ENCODE measurements at places on chromosomes 13 and 19. TPM values are rescaled to one million over a fixed set of nuclear protein-coding genes. Genes with fewer than 3 reads are reported as not detected.
A peak's percentile ranks its signal among the peaks of the same experiment; 100 is the strongest.

PPM1N gene
- total RNA-seq = 3.1 TPM

C19orf38 gene
- total RNA-seq = 3.6 TPM

DNA sequence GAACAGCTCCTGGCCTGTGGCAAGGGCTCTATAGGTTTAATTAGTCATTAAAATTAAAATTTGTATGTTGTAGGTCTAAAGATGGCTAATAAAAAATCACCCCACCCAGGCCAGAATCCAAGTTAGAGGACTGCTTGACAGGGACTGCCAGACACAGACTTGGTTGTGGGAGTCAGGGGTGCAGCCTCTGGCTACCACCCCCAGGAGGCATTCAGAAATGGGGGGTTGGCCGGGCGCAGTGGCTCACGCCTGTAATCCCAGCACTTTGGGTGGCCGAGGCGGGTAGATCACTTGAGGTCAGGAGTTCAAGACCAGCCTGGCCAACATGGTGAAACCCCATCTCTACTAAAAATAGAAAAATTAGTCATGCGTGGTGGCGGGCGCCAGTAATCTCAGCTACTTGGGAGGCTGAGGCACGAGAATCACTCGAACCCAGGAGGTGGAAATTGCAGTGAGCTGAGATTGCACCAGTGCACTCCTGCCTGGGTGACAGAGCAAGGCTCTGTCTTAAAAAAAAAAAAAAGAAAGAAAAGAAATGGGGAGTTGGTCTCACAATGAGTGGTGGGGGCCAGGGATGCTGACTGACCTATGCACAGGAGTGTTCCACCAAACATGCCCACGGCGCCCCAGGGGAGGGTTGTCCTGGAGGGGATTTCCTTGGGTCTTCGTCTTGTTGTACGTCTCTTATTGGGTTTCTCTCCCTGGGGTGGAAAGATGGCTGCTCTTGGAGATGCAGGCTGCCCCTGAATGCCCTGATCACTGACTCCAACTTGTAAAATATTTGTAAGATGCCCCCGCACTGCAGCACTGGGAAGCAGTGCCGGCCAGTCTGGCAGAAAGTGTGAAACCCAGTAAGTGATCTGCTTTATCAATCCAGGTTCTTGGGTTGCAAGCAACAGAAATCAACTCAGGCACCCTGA lies 68.8 kb downstream of the SIPA1L3 start:
- no peaks in the 10 kb centered on the region for H3K4me1 ChIP-seq
- no peak overlapping the region for H3K4me3 ChIP-seq
- H3K27me3 ChIP-seq = no peaks in the 10 kb centered on the region

MAP4K1 gene
- total RNA-seq = 198 TPM

DNA sequence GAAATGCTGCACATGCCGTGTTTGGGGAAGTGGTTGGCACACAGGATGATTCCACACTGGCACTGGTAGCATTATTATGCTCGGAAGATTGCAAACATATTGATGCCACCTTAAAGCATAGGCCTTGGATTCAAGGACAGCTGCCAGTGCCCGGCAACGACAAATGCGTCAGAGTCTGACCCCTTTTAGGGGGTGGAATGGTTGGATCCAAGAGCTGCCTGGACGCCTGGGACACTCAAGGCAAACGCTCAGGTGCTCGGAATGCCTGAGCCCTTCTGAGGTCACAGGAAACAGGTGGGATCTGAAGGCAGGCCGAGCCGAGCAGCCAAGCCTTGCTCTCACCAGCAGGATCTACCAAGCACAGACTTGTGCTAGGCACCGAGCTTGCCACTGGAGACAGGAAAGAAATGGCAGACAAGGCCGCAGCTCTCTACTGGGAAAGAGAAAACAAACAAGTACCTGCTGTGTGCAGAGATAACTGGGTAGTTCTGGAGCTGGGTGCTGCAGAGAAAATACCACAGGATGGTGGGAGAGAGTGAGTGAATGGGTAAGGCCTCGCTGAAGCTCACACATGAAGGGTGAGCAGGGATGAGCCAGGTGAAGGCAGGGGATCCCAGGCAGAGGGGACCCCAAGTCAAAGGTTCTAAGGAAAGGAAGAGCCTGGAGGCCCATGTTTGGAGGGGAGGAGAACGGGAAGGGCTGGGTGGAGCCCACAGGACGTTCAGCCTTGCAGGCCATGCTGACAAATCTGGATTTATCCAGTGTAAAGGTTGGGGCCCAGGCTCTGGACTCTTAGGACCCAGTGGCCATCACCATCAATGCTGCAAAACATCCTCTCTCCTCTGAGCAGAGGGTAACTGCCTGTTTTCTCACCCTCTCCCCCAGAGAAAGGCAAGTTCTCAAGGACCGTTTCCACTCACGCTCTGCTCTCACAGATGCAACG lies 9.2 kb downstream of the RANBP3 start:
- H3K4me1 ChIP-seq = peaks cover 86% of the 10 kb centered on the region
- no peak for DNase-seq
- peaks cover 18% of the 10 kb centered on the region for H3K36me3 ChIP-seq
- peak overlapping the region; percentile 89 for H3K27ac ChIP-seq
- H3K4me3 ChIP-seq = no peak overlapping the region

GRCh38 chr13:106468207-106468606 lies 67.3 kb downstream of the EFNB2 start:
- no peak for DNase-seq
- no peak overlapping the region for H3K27ac ChIP-seq
- no peaks in the 10 kb centered on the region for H3K4me1 ChIP-seq
- H3K27me3 ChIP-seq = peaks cover 2% of the 10 kb centered on the region

GRCh38 chr19:45739498-45740439 lies 6.5 kb downstream of the MEIOSIN start:
- no peaks in the 10 kb centered on the region for H3K4me1 ChIP-seq
- no peak overlapping the region for H3K4me3 ChIP-seq
- H3K36me3 ChIP-seq = no peaks in the 10 kb centered on the region
- DNase-seq = no peak
- H3K27me3 ChIP-seq = peaks cover 4% of the 10 kb centered on the region
- H3K27ac ChIP-seq = no peak overlapping the region

DNA sequence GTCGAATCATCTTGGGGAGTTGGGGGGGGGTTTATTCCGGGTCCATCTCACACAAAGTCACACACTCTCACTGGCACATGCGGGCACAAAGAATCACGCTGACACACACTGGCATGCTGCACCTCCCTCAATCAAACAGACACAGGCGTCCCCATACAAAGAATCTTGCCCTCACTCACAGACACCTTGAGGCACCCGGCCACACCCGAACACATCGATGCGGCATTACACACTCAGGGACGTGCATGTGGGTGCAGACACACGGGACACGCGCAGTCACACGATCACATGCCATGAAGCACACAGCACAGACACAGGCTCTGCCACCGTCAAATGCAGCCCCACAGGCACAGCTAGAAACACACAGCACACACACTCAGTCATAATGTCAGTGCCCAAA lies 7.8 kb downstream of the NFIX start:
- no peak overlapping the region for H3K4me3 ChIP-seq
- no peak for DNase-seq
- H3K36me3 ChIP-seq = no peaks in the 10 kb centered on the region
- H3K27me3 ChIP-seq = peaks cover 3% of the 10 kb centered on the region
- no peaks in the 10 kb centered on the region for H3K4me1 ChIP-seq
- no peak overlapping the region for H3K27ac ChIP-seq

CYP4F11 gene
- total RNA-seq = not detected

DNA sequence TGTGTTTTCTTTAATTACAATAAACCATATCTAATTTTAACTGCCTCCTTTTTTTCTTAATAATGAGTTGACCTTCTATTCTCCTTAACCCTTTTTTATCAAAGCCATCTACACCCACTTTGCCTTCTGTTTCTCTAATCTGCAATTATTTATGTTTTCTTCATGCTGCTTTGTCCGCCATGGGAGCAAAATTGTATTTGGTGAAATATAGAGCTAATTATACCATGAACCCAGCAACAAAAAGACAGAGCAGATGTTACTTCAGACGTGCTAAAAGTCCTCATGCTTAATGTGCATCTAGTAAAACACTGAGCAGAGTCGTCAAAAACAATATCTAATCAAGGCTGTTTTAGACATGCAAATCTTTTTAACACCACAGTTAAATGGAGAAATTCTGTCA lies 264.7 kb downstream of the DACH1 start:
- H3K27ac ChIP-seq = no peak overlapping the region
- no peak for DNase-seq
- no peaks in the 10 kb centered on the region for H3K27me3 ChIP-seq
- no peaks in the 10 kb centered on the region for H3K36me3 ChIP-seq
- H3K4me3 ChIP-seq = no peak overlapping the region

DNA sequence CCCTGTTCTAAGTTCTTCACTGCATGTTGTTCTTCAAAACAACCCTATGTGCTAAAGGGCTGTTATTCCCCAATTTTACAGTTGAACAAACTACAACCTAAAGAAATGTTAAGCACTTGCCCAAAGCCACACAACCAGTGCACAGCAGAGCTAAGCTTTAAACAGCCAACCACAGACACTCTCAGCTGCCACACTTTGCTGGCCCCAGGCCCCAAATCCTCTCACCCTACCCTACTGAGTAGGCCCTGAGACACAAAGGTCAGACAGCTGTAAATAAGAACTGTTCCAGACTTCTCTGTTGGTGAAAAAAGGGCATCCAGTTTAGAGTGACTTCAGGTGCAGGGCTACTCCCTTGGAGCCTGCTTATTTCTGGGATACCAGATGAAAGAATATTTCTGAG lies 30.0 kb downstream of the GRIK5 start:
- no peak overlapping the region for H3K27ac ChIP-seq
- DNase-seq = no peak
- H3K27me3 ChIP-seq = no peaks in the 10 kb centered on the region
- H3K4me1 ChIP-seq = no peaks in the 10 kb centered on the region
- H3K4me3 ChIP-seq = no peak overlapping the region
- no peaks in the 10 kb centered on the region for H3K36me3 ChIP-seq

DNA sequence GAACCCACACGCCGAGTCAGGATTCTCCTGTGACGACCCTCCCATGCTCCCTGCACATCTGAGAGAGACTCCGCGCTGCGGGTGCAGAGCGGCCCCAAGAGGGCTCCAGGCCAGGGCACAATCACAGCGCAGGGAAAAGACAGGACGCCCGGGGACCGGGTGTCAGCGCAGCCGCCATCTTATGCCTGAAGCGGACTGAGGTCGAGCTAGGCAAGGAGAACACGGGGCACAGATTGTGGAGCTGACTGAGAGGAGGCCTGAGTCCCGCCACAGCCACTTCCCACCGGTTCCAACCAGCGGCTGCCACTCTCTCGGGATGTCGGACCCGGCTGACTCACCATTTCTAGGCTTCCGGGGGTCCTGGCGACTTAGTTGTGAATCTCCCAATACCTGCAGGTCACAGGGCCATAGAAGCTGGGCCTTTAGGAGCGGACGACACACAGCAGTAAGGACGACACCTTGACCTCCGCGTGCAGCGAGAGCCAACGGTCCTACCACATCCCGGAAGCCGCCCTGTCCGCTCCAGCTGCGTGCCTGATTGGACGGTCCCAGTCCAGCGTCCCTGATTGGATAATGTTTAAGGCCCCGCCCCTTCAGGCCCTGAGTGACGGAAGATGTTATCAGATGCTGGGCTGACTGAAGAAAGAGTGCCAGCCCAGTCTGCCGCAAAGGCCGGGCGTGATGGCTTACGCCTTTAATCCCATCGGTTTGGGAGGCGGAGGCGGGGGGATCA lies at the start of gene ZNF728:
ZNF728 (minus strand) TSS at position 487 of the 733 bp plus-strand sequence; CDS start at position 341, 146 bp downstream.
- no peak within 1 kb of the TSS for H3K4me3 ChIP-seq
- H3K4me1 ChIP-seq = no peaks in the 10 kb centered on the region
- peaks cover 6% of the 10 kb centered on the region for H3K36me3 ChIP-seq
- H3K27me3 ChIP-seq = no peaks in the 10 kb centered on the region
- H3K27ac ChIP-seq = no peak within 1 kb of the TSS
- peak; percentile 6 for DNase-seq

DNA sequence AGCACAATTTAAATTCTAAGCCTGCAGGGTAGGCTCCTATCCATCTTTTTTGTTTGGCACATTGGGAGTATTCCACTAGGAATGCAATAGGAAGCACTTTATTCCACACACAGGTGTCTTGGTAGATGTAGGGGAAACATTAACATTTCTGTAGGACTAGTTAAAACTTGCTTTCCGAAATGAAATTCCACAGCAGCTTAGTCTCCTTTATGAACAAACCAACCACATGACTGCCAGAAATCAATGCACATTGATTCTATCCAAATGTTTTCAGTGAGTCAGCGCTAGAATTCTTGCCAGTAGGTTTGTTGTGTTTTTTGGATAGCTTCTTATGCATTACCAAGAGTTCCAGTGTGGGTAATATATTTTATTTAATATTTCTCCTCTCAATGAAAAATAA lies 207.9 kb upstream of the CSNK1A1L start:
- H3K27ac ChIP-seq = no peak overlapping the region
- H3K36me3 ChIP-seq = no peaks in the 10 kb centered on the region
- no peaks in the 10 kb centered on the region for H3K27me3 ChIP-seq
- H3K4me1 ChIP-seq = no peaks in the 10 kb centered on the region

ZC3H4 gene
- 128 TPM for total RNA-seq

DNA sequence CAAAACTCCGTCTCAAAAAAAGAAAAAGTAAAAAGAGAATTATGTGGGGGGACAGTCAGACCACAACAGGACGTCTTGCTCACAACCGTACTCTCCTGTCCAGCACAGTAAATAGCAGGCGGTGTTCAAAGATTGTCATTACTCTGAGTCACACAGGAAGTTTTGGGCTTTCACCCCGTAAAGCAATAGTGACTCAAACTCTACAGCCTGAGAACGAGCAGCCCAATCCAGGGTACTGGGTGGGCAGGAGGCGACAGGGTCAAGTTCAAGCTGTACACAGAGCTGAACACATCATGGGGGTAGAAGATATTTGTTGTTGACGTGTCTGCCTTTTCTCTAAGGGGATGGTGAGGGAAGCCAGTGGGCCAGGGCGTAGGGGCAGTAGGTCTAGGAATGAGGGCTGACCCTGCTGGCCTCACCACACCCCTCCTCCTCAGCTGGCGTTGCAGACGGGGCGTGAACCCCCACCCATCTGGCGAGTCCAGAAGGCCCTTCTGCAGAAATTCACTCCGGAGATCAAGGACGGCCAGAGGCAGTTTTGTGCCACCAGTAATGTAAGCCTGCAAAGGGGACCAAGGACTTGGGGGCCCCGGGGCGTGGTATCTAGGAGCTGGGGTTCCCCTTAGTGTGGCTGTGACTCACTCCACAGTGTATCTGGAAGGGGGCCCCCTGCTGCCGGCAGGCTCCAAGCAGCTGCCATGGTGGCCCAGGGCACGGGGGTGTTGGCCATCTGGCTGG lies 23.3 kb downstream of the PRR12 start:
- H3K4me1 ChIP-seq = peaks cover 17% of the 10 kb centered on the region
- no peaks in the 10 kb centered on the region for H3K27me3 ChIP-seq
- H3K27ac ChIP-seq = peak overlapping the region; percentile 89
- no peak overlapping the region for H3K4me3 ChIP-seq
- peak; percentile 69 for DNase-seq

DNA sequence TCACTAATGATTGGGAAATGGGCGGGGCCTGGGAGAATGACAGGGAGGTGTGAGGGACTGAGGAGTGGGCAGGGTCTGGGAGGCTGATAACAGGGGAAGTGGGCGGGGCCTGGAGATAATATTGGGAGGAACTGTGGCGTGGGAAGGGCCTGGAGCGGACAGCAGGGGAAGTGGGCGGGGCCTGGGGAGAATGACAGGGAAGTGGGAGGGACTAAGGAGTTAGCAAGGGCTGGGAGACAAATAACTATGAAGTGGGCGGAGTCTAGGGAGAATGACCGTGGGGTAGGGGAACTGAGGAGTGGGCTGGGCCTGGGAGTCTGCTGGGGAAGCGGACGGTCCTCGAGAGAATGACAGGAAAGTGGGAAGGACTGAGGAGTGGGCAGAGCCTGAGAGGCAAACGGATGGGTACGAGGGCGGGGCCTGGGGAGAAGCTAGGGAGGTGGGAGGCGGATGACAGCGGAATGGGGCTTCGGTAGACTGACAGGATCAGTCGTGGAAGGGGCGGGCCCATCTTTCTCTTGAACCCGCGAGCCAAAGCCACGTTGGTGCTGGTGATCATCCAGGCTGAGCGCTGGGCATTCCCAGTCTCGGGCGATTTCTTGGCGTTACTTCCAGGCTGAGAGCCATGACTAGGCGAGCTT lies 14.0 kb upstream of the TUBB4A start:
- H3K36me3 ChIP-seq = no peaks in the 10 kb centered on the region
- H3K4me3 ChIP-seq = peak overlapping the region; percentile 79
- DNase-seq = peak; percentile 87
- H3K27ac ChIP-seq = peak overlapping the region; percentile 93

SPACA4 gene
- not detected for total RNA-seq

All from activated CD4-positive, alpha-beta T cell treated with anti-CD3 and anti-CD28 coated beads for 36 hours (primary cell).